ENCODE measurements at places on chromosomes 5 and 9.
A peak's percentile ranks its signal among the peaks of the same experiment; 100 is the strongest.

DNA sequence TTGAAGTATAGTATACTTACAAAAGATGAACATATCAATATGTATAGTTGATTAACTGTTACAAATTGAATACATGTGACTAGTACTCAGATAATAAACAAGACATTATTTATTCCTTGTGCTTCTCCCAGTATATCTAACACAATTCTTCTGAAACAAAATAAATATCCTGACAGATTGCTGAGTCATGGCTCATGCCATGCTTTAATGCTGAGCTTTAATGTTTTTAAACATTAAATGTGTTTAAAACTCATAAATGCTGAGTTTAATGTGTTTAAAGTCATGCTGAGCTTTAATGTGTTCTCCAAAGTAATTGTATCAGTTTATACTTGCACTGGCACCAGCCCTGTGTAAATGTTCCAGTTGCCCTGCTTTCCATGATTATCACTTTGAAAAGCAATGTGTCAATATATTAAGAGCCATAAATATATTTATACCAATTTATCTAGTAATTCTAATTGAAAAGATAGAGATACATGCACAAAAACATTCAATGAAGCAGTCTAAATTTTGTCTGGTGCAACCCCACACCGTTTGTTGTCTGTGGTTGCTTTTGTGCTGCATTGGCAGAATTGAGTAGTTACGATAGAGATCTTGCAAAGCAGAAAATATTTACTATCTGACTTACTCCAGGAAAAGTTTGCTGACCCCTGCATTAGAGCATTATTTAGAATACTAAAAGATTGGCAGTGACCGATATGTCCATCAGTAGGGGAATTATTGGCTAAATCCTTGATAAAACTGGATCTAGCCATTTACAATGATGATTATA is 15.7 kb downstream of the KIAA1958 start:
- no peak for DNase-seq

- no peak for DNase-seq
Observed at GRCh38 chr9:77906991-77907390, 124.6 kb downstream of the GNAQ start.

GRCh38 chr5:161387121-161387520 is 159.4 kb downstream of the GABRB2 start:
- no peak for DNase-seq

GRCh38 chr9:130523921-130524320 is 55.5 kb upstream of the FUBP3 start:
- DNase-seq, result no peak

DNA sequence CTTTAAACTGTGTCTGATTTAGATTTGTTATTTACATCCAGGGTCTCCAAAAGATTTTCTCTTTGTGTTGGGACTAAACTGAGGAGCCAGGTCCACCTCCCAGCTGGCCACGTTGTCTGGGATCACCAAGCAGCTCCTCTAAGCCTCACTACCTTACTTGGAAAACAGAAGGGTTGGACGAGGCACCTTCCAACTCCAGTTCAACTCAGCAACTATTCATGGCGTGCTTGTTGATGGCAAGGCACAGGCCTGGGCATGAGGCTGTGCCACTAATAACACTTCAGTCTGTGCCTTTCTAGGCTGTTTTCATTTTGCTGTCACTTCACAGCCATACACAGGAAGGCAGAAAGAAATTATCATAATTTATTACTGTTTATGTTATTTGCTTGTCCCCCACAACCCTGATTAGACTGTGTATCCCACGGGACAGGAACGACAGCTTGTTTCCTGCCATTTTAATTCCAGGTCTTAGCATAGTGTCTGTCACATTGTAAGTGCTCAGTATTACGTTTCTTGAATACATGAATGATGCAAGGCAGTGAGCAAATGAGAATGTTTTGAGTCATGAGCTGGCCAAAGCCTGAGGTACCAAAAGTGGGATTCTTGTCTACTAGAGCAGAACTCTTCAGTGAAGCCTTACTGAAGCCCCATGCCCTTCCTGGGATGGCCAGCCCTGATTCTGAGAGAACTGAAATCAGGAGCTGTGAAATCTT is 125.8 kb downstream of the GALNT10 start:
- DNase-seq, result peak; percentile 30

- no peak for DNase-seq
Observed at GRCh38 chr9:91037511-91038482, 236.2 kb downstream of the SYK start.

All from NCI-H1105 treated with DMSO at 0.1 percent for 48 hours (cell line).